ENCODE measurements at places on chromosomes 11 and 22.
A peak's percentile ranks its signal among the peaks of the same experiment; 100 is the strongest.

GRCh38 chr22:30565341-30565740 is 9.1 kb downstream of the GAL3ST1 start:
- DNase-seq = no peak

DNA sequence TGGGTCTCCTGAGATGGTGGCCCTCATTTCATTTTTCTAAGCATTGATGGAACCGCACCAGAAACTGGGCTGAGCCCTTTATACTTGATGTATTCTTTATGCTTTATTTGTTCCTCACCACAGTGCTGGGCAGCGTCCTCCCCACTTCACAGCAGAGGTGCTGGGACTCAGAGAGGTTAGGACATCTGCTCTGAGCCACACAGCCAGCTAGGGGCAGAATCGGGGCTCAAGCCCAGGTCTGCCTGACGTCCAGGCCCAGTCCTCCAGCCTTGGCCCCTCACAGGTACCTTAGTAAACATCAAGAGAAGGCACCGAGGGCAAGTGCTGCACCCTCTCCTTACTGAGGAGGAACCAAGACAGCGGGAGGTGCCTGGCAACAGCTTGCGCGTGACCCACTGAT is 20.2 kb upstream of the SHISAL1 start:
- no peak for DNase-seq

GRCh38 chr11:124331873-124332272 is 11.9 kb upstream of the OR8D2 start:
- DNase-seq = no peak

GRCh38 chr11:9203691-9204311 is 61.3 kb downstream of the DENND5A start:
- peak; percentile 15 for DNase-seq
